ENCODE measurements at places on chromosomes 5 and 9. TPM values are rescaled to one million over a fixed set of nuclear protein-coding genes. Genes with fewer than 3 reads are reported as not detected.

GRCh38 chr9:126677188-126678084 lies 63.7 kb downstream of the LMX1B start:
- DNase-seq: no peak

DNA sequence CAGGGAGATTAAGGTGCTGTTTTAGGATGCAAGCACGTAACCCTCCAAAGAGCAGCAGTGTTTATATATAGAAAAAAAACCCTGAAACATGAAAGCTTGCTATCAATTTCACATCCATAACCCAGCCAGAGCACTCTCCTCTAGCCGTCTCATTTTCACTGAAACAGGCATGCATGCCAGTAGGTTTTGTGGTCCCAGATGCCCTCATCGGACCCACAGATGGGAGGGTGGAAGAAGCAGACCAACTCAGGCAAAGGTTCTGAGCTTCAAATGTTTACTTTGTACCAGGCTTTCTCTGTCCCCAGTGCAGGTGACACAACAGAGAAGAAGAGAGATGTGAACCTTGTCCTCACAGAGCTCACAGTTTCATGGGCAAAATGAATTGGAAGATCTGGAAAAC lies 127.4 kb upstream of the ATP10B start:
- DNase-seq: no peak

DNA sequence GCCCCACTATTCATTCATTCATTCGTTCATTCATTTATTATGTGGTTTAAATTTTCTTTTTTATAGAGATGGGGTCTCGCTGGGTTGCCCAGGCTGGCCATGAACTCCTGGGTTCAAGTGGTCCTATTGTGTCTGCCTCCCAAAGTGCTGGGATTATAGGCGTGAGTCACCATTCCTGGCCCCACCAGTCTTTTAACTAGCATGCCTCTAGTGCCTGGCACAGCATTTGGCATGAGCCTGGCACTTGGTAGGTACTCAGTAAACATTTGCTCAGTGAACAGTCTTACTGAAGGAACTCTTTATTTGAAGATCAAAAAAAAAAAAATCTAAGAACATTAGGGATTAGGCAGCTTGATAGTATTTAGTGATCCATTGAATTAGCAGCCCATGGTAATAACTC lies 98.1 kb downstream of the KDM4C start:
- no peak for DNase-seq

Gene CTNND2
- total RNA-seq: not detected

Gene PCDHA13
- 0.55 TPM for total RNA-seq

Data from transverse colon (tissue), 4 donors.